MM.1S (cell line): ENCODE measurements at places on chromosomes 13 and 19.
A peak's percentile ranks its signal among the peaks of the same experiment; 100 is the strongest.

- no peak for DNase-seq
Observed at GRCh38 chr13:45122941-45123340, 2.6 kb downstream of the GTF2F2 start.

GRCh38 chr19:35296644-35297514, 4.9 kb downstream of the MAG start:
- no peak for DNase-seq

DNA sequence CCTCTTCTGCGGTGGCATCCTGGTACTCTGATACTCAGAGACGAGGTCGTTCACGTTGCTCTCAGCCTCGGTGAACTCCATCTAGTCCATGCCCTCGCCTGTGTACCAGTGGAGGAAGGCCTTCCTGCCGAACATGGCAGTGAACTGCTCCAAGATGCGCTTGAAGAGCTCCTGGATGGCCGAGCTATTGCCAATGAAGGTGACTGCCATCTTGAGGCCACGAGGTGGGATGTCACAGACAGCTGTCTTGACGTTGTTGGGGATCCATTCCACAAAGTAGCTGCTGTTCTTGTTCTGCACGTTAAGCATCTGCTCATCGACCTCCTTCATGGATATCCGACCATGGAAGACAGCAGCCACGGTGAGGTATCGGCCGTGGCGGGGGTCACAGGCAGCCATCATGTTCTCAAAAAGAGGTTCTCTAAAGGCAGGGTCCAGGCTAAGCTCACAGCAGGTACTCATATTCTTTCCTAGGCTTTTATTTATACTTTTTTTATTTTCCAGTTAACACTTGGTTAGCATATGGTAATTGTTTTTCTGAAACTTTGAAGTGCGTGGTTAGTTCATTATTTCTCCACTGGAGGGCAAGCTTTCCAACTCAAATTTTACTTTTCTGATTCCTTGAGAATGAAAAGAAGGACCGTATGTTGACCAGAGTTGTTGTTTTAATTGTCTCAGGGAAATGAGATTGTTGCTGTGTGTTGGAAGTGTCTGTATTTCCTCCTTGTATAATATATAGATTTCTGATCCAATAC, 72.4 kb upstream of the RGCC start:
- DNase-seq: no peak

- peak; percentile 83 for DNase-seq
Observed at GRCh38 chr19:47156861-47157430, 26.3 kb downstream of the SAE1 start.

DNA sequence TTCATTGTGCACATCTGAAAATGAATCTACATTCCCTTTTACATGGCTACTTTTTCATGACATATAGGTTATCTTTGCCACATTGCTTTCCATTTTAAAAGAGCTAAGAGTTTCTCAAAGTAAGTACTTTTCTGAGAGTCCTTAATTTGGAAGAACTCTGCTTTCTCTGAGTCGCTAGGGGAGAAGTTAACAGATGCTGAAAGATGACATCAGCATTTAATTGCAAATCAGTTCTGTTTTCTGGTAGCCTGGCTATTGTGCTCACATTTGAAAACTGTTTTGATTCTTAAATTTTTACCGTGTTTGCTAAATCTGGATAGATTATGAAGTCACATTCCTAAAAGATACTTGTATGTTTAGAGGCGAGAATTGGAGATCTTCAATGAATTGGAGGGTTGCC, 107.7 kb upstream of the C1QTNF9B start:
- DNase-seq: no peak

DNA sequence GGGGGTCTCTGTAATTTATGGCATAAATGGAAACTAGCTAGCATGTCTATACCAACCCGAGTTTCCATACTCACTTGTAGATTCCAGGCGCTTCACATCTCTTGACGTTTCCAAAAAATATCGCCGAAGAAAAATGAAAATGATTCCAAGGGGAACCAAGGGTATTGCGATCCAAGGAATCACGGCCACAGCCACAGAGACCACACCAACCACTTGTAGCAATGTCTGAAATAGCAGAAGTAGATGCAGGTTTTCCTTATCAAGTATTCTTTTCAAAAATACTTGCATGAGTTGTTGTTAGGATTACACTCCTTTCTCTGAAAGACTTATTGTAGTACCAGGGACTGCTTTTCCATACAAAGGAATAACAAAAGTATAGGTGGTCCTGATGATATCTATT, 218.2 kb downstream of the ABCC4 start:
- DNase-seq: no peak

GRCh38 chr13:31965361-31966066, 66.1 kb upstream of the FRY start:
- peak; percentile 36 for DNase-seq

GRCh38 chr13:26508885-26509284, 48.6 kb upstream of the WASF3 start:
- DNase-seq: no peak

GRCh38 chr13:110028838-110029621, 242.6 kb upstream of the IRS2 start:
- no peak for DNase-seq

DNA sequence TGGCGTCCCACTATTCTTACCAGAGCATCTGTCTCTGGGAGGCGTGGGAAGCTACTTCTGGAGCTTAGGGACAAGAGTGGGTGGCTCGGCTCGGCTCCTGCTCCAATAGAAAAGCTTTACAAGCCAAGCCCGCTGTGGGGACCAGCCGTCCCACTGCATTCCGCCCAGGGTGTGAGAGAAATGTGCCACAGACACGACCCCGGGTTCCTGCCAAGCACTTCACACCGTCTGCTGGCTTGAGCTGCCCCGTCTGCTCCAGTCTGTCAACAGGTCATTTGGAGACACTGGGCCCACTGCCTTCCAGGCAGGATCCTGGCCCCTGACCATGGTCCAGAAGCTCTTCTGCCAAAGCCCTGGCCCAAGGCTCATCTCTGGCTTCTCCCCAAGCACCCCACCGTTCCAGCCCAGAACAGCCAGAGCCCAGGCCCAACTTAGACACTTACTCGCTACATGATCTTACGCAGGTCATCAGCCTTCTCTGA, 6.5 kb upstream of the FKRP start:
- DNase-seq: no peak

- DNase-seq: no peak
Observed at GRCh38 chr13:31310786-31311185, 111.0 kb downstream of the B3GLCT start.
